ENCODE measurements at places on chromosomes 12 and 14. TPM values are rescaled to one million over a fixed set of nuclear protein-coding genes. Genes with fewer than 3 reads are reported as not detected.

Gene CCDC177
- total RNA-seq = under 0.01 TPM

Gene PLXNC1
- 6.8 TPM for total RNA-seq

Gene TAS2R46
- total RNA-seq = 6.3 TPM

Gene GLT1D1
- total RNA-seq = not detected

Gene VRTN
- total RNA-seq = not detected

Gene CLEC4A
- 2.2 TPM for total RNA-seq

Gene NDRG2
- total RNA-seq = 0.17 TPM

Gene PRH2
- not detected for total RNA-seq

Gene LRTM2
- total RNA-seq = not detected

Gene DENND5B
- 10.2 TPM for total RNA-seq

Gene SLCO1B3
- not detected for total RNA-seq

Gene RPL10L
- total RNA-seq = not detected

Gene CLEC4E
- not detected for total RNA-seq

Gene FAM181A
- total RNA-seq = not detected

Gene MTERF2
- 10.9 TPM for total RNA-seq

Gene PEBP1
- 226 TPM for total RNA-seq

Gene SLC6A15
- total RNA-seq = 30.0 TPM

Gene ZNF705A
- not detected for total RNA-seq

Gene OASL
- 0.33 TPM for total RNA-seq

Gene ACOT4
- 0.15 TPM for total RNA-seq

Gene C12orf50
- 0.17 TPM for total RNA-seq

Gene MANSC4
- total RNA-seq = not detected

Gene TAS2R9
- not detected for total RNA-seq

Gene KRT5
- total RNA-seq = 6.7 TPM

Gene FOXA1
- 0.15 TPM for total RNA-seq

Gene SELPLG
- total RNA-seq = 4.1 TPM

Gene GPX2
- not detected for total RNA-seq

Gene RNASE7
- total RNA-seq = not detected

Gene INHBC
- total RNA-seq = not detected

Gene OVCH1
- 0.83 TPM for total RNA-seq

Gene ASB2
- total RNA-seq = 0.50 TPM

Gene PLA2G1B
- not detected for total RNA-seq

Gene KRT83
- not detected for total RNA-seq

Gene PLEK2
- 3.0 TPM for total RNA-seq

Gene WNT5B
- total RNA-seq = 206 TPM

Gene OR10G2
- total RNA-seq = not detected

Gene BCL7A
- total RNA-seq = 5.3 TPM

Gene HPD
- total RNA-seq = 1.3 TPM

Gene KLRC3
- not detected for total RNA-seq

Gene GALNT6
- total RNA-seq = 191 TPM

Gene RAPGEF3
- 6.8 TPM for total RNA-seq

Gene PTPN21
- total RNA-seq = 10.3 TPM

Gene RIPK3
- total RNA-seq = 2.9 TPM

Gene TGM1
- total RNA-seq = 1.5 TPM

Gene KLRG1
- 1.0 TPM for total RNA-seq

Gene SYT1
- 1.3 TPM for total RNA-seq

Gene TMEM260
- total RNA-seq = 18.4 TPM

Gene SLC10A1
- total RNA-seq = not detected

Gene OTOGL
- total RNA-seq = under 0.01 TPM

Gene CHGA
- total RNA-seq = not detected

Gene RGS6
- not detected for total RNA-seq

Gene KERA
- total RNA-seq = not detected

Gene ASPG
- total RNA-seq = not detected

Gene TPPP2
- total RNA-seq = not detected

Data from smooth muscle cell of trachea (primary cell).